ENCODE measurements at places on chromosomes 5 and 9. TPM values are rescaled to one million over a fixed set of nuclear protein-coding genes. Genes with fewer than 3 reads are reported as not detected.

GRCh38 chr5:16521521-16522483 is 56.2 kb upstream of the ZNF622 start:
- H3K27me3 ChIP-seq, result no peaks in the 10 kb centered on the region
- DNase-seq, result no peak
- H3K4me3 ChIP-seq, result no peak overlapping the region
- no peaks in the 10 kb centered on the region for H3K4me1 ChIP-seq
- H3K36me3 ChIP-seq, result no peaks in the 10 kb centered on the region
- H3K27ac ChIP-seq, result no peak overlapping the region

DNA sequence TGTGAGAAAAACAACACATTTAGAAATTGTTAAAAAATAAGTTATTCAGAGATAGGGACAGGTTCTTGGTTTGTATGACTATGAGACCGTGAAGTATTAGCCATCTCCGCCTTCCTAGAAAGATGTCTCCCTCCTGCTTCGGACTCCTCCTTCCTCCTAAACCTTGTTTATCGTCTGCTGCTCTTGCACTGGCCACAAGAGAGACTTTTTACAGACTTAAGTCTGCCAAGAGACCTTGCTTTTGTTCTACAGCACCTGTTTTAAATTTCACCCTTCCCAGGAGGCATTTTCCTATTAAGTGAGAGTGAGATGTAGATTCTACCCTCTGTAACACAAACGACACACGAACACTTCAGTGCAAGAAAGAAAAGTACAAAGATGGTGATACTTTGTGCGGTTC is 274.6 kb downstream of the ARHGEF28 start:
- no peak overlapping the region for H3K4me3 ChIP-seq
- no peaks in the 10 kb centered on the region for H3K36me3 ChIP-seq
- H3K27ac ChIP-seq, result peak overlapping the region; percentile 87
- H3K27me3 ChIP-seq, result no peaks in the 10 kb centered on the region
- DNase-seq, result no peak
- peaks cover 7% of the 10 kb centered on the region for H3K4me1 ChIP-seq

Gene IL31RA
- total RNA-seq, result not detected

DNA sequence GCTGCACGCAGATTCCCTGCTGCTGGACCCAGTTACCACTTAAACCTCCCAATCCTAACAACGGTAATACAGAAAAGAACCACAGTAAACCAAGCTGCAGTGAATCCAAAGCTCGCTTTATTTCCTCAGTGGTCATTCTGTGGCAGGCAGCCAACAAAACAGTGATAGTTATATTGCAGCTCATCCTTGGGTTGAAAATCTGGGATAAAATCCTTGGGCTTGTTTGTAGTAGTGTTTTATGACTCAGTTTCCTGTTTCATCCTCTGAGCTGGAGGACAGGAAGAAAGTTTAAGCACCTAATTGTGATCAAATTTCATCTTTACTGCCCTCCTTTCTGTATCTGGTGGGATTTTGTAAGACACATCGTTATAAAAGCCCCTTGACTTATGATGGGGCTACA is 31.4 kb downstream of the HMGCR start:
- H3K36me3 ChIP-seq, result no peaks in the 10 kb centered on the region
- DNase-seq, result no peak
- H3K4me1 ChIP-seq, result no peaks in the 10 kb centered on the region
- no peak overlapping the region for H3K4me3 ChIP-seq
- H3K27ac ChIP-seq, result no peak overlapping the region

DNA sequence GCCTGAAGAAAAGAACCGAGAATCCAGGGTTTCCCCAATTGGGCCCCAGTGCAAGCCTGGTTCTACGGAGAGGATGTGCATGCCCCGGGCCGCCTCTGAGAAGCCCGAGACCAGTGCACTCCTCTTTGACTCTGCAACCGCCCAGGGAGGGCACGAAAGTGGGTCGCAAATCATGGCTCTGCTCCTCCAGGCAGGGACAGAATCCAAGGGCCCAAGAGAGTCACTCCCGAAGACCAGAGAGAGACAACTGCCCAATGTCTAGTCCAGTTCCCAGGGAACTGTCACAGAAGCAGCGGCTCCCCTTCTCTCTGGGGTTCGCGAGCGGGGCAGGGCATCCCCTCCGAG is 107.8 kb downstream of the PSD2 start:
- peak overlapping the region; percentile 26 for H3K27ac ChIP-seq
- H3K4me1 ChIP-seq, result no peaks in the 10 kb centered on the region
- H3K27me3 ChIP-seq, result no peaks in the 10 kb centered on the region
- peak overlapping the region; percentile 69 for H3K4me3 ChIP-seq
- H3K36me3 ChIP-seq, result no peaks in the 10 kb centered on the region
- no peak for DNase-seq

- H3K27ac ChIP-seq, result no peak overlapping the region
- no peaks in the 10 kb centered on the region for H3K36me3 ChIP-seq
- no peaks in the 10 kb centered on the region for H3K27me3 ChIP-seq
- no peak for DNase-seq
- no peaks in the 10 kb centered on the region for H3K4me1 ChIP-seq
These were observed 219.5 kb downstream of the CDK5RAP2 start for GRCh38 chr9:120360510-120360909.

- H3K27ac ChIP-seq, result no peak overlapping the region
- H3K4me1 ChIP-seq, result no peaks in the 10 kb centered on the region
- DNase-seq, result no peak
- no peak overlapping the region for H3K4me3 ChIP-seq
- H3K27me3 ChIP-seq, result no peaks in the 10 kb centered on the region
These were observed 270.1 kb upstream of the PTGER4 start for GRCh38 chr5:40409601-40410000.

Gene PTGS1
- total RNA-seq, result 4.5 TPM

Gene RNF145
- total RNA-seq, result 68.2 TPM

Gene LCN1
- not detected for total RNA-seq

- no peak overlapping the region for H3K27ac ChIP-seq
- H3K36me3 ChIP-seq, result no peaks in the 10 kb centered on the region
- no peaks in the 10 kb centered on the region for H3K27me3 ChIP-seq
- DNase-seq, result no peak
- no peaks in the 10 kb centered on the region for H3K4me1 ChIP-seq
These were observed 159.5 kb downstream of the GNA14 start for GRCh38 chr9:77488439-77489126.

- no peaks in the 10 kb centered on the region for H3K36me3 ChIP-seq
- no peak overlapping the region for H3K4me3 ChIP-seq
- H3K27me3 ChIP-seq, result no peaks in the 10 kb centered on the region
- H3K4me1 ChIP-seq, result no peaks in the 10 kb centered on the region
- H3K27ac ChIP-seq, result no peak overlapping the region
These were observed 223.5 kb downstream of the SH3GL2 start for GRCh38 chr9:17802249-17802857.

Gene IL9
- total RNA-seq, result not detected

DNA sequence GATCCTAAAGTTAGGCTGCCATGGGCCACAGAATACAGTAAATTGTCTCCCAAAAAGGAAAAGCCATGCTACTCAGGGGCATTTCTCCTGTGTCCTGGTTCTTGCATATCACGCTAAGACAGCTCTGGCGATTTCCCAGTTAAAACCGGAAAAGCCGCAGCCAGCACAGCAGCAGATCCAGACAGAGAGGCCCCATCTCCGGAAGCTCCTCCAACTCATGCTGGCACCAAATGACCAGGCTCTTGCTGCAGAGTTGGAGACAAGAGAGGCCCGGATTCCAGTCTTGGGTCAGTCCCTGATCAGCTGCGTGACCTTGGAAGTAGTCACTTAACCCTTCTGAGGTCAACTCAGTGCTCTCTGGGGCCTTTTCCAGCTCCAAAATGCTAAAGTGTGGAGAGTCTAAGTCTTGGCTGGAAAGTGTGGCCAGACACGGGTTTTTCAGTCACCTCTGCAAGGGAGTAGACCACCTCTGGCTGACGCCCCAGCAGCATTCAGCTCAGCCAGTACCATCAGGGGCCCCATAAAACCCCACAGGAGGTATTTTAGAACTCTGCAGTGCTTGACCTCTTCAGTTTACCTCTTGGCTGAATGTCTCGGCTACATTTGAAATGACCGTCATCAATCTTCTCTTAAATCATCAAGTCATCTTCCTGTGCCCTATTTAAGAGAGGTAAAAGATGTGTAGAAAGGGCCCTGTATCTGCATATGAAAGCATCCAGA is 16.2 kb downstream of the GDNF start:
- no peak for DNase-seq
- no peak overlapping the region for H3K27ac ChIP-seq

Gene SAXO1
- not detected for total RNA-seq

- peak overlapping the region; percentile 48 for H3K27ac ChIP-seq
- no peak for DNase-seq
- H3K4me3 ChIP-seq, result no peak overlapping the region
- no peaks in the 10 kb centered on the region for H3K36me3 ChIP-seq
- no peaks in the 10 kb centered on the region for H3K27me3 ChIP-seq
- no peaks in the 10 kb centered on the region for H3K4me1 ChIP-seq
These were observed 7.8 kb downstream of the HIGD2A start for GRCh38 chr5:176396330-176396729.

DNA sequence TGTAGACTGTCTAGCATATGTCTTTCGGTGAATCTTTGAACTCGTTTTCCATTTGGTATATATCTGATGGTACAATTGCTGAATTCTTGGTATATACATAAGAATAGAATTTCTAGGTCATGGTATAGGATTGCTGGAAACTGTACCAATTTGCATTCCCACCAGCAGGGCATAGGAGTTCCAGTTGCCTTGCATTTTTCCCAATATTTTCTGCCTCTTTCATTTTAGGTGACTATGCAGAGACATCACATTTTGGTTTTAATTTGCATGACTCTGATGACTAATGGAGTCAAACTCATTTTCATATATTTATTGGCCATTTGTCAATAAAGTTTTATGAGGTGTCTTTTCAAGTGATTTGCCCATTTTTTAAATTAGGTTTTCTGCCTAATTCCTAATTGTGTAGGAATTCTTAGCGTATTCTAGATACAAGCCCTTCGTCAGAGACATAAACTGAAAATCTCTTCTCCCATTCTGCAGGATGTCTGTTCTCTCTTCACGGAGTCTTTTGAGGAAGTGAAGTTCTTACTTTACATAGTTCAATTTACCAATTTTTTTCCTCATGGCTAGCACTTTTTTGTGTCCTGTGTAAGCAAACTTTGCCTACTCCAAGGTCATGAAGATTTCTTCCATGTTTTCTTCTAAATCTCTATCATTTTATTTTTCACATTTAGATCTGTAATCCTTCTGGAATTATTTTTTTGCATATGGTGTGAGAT is 28.9 kb upstream of the PDCD1LG2 start:
- no peak for DNase-seq
- H3K27ac ChIP-seq, result no peak overlapping the region
- H3K4me1 ChIP-seq, result no peaks in the 10 kb centered on the region
- H3K36me3 ChIP-seq, result no peaks in the 10 kb centered on the region

Gene FCHO2
- 30.5 TPM for total RNA-seq

DNA sequence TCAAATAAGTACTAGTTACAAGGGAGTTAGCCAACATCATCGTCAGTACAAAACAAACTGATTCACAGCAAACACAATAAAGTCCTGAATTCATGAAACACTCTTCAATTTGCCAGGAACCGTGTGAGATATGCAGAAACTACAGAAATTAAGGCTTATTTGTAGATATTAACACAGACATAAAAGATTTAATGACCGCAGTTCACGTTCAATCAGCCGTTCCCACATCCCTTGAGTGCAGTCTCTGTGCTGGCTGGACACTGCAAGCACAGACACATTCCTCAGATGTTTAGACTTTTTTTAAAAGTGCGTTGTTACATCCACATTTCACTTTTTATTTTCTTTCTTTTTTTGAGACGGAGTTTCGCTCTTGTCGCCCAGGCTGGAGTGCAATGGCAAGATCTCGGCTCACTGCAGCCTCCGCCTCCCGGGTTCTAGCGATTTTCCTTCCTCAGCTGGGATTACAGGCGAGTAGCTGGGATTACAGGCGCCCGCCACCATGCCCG is 566 bp upstream of the CEP78 start:
- H3K27me3 ChIP-seq, result no peaks in the 10 kb centered on the region
- DNase-seq, result no peak
- no peaks in the 10 kb centered on the region for H3K4me1 ChIP-seq
- H3K27ac ChIP-seq, result peak overlapping the region; percentile 93

Gene IFNA21
- total RNA-seq, result not detected

DNA sequence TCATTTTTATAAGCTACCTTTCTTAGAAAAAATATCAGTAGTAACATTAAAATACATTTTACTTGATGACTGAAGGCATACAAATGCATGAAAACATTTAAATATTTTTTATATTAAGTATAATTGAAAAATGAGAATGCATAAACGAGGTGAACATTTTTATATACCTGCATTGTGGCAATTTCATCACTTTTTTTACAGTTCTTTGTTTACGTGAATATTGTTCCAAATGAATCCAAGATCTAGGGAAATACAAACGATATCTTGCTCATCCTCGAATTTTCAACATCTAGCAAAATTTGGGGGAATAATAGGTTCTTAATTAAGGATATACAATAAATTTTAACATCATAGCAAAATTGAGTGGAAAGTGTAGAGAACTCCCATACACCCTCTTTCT is 45.5 kb upstream of the ALDH1A1 start:
- no peaks in the 10 kb centered on the region for H3K36me3 ChIP-seq
- DNase-seq, result no peak
- H3K27ac ChIP-seq, result no peak overlapping the region
- no peaks in the 10 kb centered on the region for H3K27me3 ChIP-seq
- H3K4me1 ChIP-seq, result no peaks in the 10 kb centered on the region

- H3K4me1 ChIP-seq, result no peaks in the 10 kb centered on the region
- no peak for DNase-seq
- H3K27me3 ChIP-seq, result no peaks in the 10 kb centered on the region
- peak overlapping the region; percentile 36 for H3K27ac ChIP-seq
- no peaks in the 10 kb centered on the region for H3K36me3 ChIP-seq
These were observed 87.2 kb downstream of the S1PR3 start for GRCh38 chr9:89078421-89078820.

GRCh38 chr5:138033386-138033808 is 518 bp upstream of the FAM13B start:
- H3K27ac ChIP-seq, result peak overlapping the region; percentile 100
- peak overlapping the region; percentile 95 for H3K4me3 ChIP-seq
- no peaks in the 10 kb centered on the region for H3K27me3 ChIP-seq
- no peaks in the 10 kb centered on the region for H3K36me3 ChIP-seq
- no peaks in the 10 kb centered on the region for H3K4me1 ChIP-seq
- DNase-seq, result no peak

Gene MVB12B
- total RNA-seq, result 9.9 TPM

Gene SYK
- total RNA-seq, result 25.9 TPM

DNA sequence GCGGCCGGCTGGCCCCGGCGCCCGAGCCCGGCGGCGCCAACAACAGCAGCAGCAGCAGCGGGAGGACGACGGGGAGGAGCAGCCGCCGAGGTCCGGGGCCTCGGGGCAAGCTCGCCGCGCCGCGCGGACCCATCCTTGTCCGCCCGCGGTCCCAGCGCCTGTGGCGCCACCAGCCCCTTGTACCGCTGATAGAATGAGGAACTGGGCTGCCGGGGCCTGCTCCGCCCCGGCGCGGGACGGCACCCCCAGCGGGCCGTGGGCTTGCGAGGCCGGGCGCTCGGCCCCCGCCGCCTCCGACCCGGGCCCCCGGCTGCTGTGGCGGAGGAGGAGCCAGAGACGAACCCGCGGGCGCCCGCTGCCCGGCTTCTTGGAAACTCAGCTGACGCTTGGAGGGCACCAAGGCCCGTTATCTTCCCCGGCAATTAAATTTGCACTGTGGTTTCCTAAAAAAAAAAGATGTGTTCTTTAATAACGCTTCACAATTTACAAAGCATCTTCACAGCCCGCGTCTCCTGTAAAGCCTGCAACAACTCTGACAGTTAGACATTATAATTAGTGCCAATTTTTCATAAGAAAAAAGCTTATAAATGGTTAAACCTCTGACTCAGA is at the start of gene ARSB:
ARSB (minus strand) TSS at position 195 of the 609 bp plus-strand sequence; CDS start at position 133, 62 bp downstream.
- H3K27me3 ChIP-seq, result no peaks in the 10 kb centered on the region
- DNase-seq, result no peak
- no peaks in the 10 kb centered on the region for H3K36me3 ChIP-seq
- H3K4me3 ChIP-seq, result peak within 1 kb of the TSS; percentile 84
- H3K27ac ChIP-seq, result peak within 1 kb of the TSS; percentile 98
- no peaks in the 10 kb centered on the region for H3K4me1 ChIP-seq

Gene HAVCR1
- total RNA-seq, result 2.9 TPM

Gene PARP8
- total RNA-seq, result 26.2 TPM
